Inflammatory macrophage treated with lipopolysaccharide for 1 hour (primary cell): ENCODE measurements at places on chromosomes 12 and 14.

DNA sequence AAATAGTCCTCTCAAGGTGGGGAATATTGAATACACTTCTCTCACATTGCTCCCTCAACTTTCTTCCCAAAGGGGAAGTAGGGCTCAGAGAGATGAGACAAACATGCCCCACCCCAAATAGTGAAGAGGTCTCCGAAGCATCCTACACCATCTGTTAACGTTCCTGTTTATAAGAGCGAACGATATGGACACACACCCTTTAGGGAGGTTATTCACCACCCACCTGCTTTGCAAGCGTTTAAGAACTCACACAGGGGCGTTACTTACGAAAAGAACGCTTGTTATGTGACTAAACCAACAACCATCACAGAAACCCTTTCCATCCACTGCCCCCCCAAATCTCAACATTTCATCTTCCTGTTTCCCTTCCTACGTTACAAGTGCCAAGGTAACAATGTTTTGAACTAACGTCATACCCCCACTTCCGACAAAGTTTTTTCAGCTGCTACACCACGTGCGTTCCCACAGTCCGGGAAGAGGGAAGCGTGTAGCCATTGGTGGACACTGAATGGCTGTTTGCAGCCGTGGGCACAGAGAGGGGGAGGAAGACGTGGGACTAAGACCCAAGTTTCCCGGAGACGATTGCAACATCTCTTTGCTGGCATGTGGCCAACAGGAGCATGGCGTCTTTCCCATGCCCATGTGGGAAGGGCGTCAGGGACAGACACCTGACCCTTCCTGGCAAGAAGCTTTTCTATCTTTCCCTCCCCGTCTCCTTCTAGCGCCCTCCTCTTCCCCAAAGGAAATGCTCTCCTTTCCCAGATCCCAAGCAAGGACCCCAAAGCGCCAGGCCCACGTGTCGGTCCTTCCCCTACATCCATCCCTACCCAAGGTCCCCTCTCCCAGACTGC, 1.2 kb downstream of the YBX3 start:
- DNase-seq = peak; percentile 96

- no peak for DNase-seq
Observed at GRCh38 chr12:109715310-109716091, 1.9 kb downstream of the FAM222A start.

GRCh38 chr14:102891111-102891510, 31.4 kb upstream of the AMN start:
- DNase-seq = no peak

GRCh38 chr12:54684636-54685630, 36.8 kb upstream of the DCD start:
- DNase-seq = no peak

GRCh38 chr14:92797935-92798653, 4.0 kb downstream of the GOLGA5 start:
- DNase-seq = no peak

GRCh38 chr12:58028294-58028693, 86.9 kb downstream of the ATP23 start:
- no peak for DNase-seq

GRCh38 chr14:100967930-100968329, 64.4 kb upstream of the RTL1 start:
- DNase-seq = no peak

- DNase-seq = no peak
Observed at GRCh38 chr12:118033323-118033722, 16.8 kb downstream of the RFC5 start.

DNA sequence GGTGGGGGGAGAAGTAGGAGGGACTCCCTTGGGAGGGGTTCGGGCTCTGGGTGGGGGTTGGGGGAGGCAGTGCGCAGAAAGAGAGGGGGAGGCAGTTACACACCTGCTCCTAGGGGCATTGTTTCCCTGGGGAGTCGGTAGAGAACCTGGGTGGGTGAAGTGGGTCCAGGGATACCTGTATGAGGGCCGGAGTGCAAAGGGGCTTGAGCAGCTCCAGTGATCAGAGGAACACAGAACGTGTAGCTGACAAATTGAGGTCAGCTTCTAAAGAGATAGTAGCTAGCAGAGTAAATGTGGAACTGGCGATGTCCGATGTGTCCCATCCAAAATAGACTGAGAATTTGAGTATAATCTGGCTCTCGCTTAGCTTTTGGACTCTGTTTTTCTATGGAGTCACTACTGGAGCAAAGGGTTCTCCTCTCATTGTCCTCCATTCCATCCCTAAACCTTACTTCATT, 502 bp downstream of the SMARCD1 start:
- DNase-seq = no peak
